Left kidney (tissue), 8 donors: ENCODE measurements at places on chromosomes 11 and 22. TPM values are rescaled to one million over a fixed set of nuclear protein-coding genes. Genes with fewer than 3 reads are reported as not detected.

GRCh38 chr22:38238519-38239071 is 34.2 kb downstream of the TMEM184B start:
- DNase-seq = no peak

- no peak for DNase-seq
Observed at GRCh38 chr11:126123686-126124085, 61.0 kb upstream of the CDON start.

GRCh38 chr11:123253911-123254310 is 58.9 kb upstream of the CLMP start:
- no peak for DNase-seq

GRCh38 chr22:20648306-20648903 is 125.5 kb upstream of the SERPIND1 start:
- DNase-seq = no peak

LMO1 gene
- polyA plus RNA-seq = 1.6 TPM

DNA sequence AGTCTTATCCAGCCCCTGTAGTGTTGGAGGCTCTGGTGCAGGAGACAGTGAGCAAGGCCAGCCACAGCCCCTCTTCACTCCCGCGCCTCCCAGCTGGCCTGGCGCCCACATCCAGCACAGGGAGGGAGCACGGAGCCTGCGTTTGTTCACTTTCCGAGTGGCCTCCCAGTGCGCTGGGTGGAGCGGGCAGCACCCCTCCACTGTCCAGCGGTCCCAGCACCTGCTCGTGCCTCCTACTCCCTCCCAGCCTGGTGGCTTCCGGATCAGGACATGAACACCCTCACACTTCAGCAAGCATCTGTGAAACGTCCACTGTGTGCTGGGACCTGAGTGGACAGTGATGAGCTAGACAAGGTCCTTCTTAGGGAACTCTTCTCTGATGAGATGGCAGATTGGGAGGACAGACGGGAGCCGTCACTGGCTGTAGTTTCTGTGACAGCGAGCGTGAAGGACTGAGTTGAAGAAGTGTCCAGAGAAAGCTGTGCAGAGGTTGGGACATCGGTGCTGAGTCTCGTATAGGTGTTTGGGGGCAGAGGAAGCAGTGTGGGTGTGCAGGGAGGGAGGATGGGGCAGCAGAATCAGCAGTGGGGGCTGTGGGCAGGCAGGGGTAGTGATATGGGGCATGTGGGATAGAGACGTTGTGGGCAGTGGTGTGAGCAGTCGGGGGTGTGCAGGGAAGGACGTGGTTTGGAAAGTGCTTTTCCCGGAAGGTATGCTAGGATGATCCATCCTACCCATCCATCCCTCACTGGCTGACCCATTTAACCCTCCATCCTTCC is 256.8 kb downstream of the TBC1D22A start:
- no peak for DNase-seq

- DNase-seq = no peak
Observed at GRCh38 chr11:613369-613968, 2.3 kb downstream of the IRF7 start.

DNA sequence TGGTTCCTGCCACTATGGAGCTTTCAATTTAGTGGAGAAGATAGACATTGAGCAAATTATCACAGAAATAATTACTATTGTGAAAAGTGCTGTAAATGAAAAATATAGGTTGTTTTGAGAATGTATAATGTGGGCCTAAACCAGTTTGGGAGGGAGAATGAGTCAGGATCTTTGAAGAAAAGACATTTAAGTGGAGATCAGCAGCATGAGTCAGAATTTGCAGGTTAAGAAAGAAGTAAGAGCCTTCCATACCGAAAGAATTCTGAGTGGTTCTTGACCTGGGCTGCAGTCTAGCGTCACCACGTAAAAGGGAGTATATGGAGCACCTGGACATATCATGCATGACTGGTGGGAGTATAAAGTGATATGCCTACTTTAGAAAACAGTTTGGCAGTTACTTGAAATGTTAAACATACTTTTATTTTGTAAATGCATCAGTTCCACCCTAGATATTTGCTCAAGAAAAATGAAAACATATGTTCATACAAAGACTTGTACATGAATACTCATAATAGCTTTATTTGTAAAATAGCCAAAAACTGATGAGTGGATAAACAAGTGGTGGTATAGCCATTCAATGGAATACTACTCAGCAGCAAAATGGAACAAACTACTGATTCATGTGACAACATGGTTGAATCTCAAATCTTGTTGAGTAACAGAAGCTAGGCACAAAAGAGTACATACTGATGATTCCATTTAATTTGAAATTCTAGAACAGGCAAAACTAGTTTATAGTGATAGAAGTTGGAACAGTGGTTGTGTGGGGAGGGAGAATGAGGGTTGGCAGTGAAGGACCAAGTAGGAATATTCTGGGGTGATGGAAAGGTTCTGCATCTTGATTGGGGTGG is 99.2 kb downstream of the STIM1 start:
- DNase-seq = no peak

EHF gene
- polyA plus RNA-seq = 24.6 TPM

- no peak for DNase-seq
Observed at GRCh38 chr11:37394236-37394870, 796.3 kb upstream of the RAG2 start.

DNA sequence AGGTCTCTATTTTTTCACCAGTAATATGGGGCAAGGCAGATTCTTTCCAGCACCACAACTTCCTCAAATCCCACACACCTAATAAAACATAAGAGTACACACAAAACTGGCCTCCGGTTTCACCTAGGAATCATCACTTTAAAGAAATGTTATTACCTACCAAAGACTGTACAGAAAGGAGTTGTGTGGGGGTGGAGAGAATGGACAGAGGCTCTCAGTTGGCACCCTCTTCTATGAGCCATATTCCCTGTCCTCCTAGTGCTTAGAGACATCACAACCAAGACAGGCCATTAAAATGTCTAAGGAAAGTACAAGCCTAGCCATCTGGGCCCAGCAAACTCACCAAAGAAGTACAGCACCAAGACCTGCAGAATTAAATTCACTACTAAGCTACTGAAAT is 56.1 kb downstream of the RBFOX2 start:
- peak; percentile 25 for DNase-seq

TNNT3 gene
- polyA plus RNA-seq = 8.2 TPM

RAG2 gene
- 0.52 TPM for polyA plus RNA-seq
